Naive thymus-derived CD4-positive, alpha-beta T cell (primary cell): ENCODE measurements at places on chromosomes 1 and 21. TPM values are rescaled to one million over a fixed set of nuclear protein-coding genes. Genes with fewer than 3 reads are reported as not detected.

DNA sequence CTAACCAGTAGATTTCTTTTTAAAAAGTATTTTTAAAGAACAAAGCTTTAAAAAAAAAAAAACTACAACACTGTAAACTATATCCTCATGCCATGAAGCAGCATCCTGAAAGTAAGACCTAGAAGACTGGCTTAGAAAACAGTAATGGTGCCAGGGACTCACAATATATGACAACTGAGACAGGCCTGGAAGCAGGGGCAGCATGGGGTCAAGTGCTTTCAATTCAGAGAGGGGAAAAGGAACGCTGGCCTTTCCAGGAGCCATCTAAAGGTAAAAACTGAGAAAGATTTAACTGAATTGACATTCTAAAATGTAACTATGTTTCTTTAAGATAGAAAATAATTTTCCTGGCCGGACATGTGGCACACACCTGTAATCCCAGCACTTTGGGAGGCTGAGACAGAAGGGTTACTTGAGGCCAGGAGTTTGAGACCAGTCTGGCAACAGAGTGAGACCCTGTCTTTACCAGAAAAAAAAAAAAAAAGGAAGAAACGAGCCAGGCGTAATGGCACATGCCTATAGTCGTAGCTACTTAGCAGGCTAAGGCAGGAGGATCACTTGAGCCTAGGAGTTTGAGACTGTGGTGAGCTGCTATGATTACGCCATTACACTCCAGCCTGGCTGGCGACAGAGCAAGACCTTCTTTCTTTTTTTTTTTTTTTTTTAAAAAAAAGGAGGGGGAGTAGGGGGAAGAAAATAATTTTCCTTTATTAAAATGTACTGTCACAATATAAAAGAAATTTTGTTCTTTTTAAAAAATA lies 54.1 kb downstream of the SLC35D1 start:
- DNase-seq: no peak

Gene MSH4
- 0.42 TPM for total RNA-seq

Gene RSBN1
- total RNA-seq: 29.6 and 29.9 TPM in 2 replicates

GRCh38 chr1:117138561-117138960 lies 17.0 kb upstream of the TRIM45 start:
- DNase-seq: no peak

- no peak for DNase-seq
These were observed 57.7 kb downstream of the NTNG1 start for GRCh38 chr1:107198561-107198960.

DNA sequence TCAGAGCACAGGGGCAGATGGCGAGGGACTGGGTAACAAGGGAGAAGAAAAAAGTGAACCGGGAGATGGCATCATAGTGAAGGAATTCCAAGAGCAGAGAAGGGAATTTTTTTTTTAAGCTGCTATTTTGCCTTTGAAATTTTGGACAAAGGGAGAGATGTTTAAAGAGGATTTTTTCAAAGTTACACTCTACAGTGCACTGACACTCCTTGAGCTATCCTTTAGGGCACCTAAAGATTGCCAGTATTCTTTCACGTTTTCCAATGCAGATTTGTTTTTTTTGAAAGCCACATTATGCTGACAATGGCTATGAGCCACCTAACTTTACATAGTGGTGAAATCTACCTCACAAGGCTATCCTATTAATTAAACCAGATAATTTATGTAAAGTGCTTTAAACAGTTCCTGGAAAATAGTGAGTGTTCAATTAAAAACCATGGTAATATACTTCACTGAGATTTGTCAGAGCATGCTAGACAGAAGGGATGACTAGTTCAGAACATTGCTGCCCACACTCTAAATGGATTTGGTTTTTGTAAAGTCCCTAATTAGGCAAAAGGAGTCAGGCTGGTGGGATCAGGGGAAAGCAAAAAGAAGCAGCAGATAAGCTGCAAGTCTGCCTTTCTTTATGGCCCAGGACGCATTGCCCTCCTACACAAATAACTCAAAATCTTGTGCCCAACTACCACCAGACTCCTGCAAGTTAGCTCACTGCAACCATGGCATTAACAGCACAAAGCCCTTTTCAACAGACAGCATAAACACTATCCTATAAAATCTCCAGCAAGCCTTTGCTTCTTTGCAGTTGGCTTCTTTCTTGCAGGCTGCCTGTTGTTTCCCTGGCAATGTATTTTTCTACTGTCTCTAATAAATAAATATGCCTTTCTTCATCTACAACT lies 53.9 kb downstream of the PRDX6 start:
- no peak for DNase-seq
